Stimulated activated naive CD8-positive, alpha-beta T cell treated with anti-CD3 and anti-CD28 coated beads, Interleukin-15, amount 100 ng/mL, for 72 hours (primary cell): ENCODE measurements at places on chromosomes 2 and 18.

GRCh38 chr2:238046725-238047270 lies 14.0 kb upstream of the SCLY start:
- no peak for DNase-seq

GRCh38 chr2:172376505-172377125 lies 50.8 kb upstream of the ITGA6 start:
- DNase-seq: no peak

GRCh38 chr2:156565066-156565710 lies 129.0 kb downstream of the GPD2 start:
- DNase-seq: no peak

DNA sequence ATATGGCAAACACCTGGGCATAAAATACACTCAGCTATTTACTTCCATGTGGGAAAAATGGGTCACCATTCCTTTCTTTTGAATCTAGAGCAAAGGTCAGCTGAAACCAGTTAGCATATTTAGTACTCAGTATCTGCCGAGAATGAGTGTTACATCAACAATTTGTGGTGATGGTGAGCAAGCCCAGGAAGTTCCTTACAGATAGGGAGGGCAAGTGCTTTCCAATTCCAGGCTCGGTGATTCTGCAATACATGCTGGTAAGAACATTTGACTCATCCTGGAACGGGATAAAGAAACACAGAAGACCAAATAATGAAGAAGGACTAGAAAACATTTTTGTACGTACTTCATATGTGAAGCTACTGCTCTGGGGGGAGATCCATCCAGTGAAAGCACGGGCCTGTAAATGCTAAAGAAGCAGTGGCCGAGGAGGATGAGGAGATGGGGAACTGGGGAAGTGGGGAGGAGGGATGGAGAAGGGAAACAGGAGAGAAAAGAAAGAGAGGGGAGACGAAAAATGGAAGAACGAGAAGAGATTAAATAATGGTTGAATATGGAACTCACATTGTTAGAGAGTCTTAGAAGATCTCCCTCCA lies 251.9 kb downstream of the TTC32 start:
- DNase-seq: no peak

DNA sequence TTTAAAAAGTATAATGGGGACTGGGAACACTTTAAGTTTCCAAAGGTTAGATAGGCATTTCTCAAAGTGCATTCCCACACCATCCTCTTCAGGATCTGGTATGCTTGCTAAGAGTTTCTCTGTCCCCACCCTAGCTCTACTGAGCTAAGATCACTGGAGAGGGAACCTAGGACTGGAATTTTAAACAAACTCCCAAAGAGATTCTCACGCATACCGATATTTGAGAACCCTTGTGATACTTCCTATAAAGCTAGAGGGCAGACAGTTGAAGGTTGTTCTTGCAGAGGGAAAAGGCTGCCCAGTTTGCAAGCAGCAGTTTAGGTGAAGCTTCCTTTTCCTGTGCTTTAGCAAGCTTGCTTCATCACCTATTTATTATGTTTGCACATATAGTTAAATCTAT lies 3.6 kb downstream of the CNRIP1 start:
- DNase-seq: no peak

- no peak for DNase-seq
Measured at GRCh38 chr2:228474466-228474865, 293.0 kb upstream of the SPHKAP start.

DNA sequence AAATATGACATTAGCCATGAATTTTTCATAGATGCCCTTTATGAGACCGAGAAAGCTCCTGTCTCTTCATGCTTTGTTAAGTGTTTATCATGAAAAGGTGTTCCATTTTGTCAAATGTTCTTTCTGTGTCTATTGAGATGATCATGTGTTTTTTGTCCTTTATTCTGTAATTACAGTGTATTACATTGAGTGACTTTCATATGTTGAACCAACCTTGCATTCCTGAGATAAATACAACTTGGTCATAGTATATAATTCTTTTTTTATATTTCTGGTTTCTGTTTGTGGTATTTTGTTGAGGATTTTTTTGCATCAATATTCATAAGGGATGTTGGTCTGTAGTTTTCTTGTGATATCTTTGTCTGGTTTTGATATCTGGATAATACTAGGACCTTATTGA lies 52.9 kb upstream of the HPCAL1 start:
- no peak for DNase-seq
